ENCODE measurements at places on chromosomes 3 and 15.

DNA sequence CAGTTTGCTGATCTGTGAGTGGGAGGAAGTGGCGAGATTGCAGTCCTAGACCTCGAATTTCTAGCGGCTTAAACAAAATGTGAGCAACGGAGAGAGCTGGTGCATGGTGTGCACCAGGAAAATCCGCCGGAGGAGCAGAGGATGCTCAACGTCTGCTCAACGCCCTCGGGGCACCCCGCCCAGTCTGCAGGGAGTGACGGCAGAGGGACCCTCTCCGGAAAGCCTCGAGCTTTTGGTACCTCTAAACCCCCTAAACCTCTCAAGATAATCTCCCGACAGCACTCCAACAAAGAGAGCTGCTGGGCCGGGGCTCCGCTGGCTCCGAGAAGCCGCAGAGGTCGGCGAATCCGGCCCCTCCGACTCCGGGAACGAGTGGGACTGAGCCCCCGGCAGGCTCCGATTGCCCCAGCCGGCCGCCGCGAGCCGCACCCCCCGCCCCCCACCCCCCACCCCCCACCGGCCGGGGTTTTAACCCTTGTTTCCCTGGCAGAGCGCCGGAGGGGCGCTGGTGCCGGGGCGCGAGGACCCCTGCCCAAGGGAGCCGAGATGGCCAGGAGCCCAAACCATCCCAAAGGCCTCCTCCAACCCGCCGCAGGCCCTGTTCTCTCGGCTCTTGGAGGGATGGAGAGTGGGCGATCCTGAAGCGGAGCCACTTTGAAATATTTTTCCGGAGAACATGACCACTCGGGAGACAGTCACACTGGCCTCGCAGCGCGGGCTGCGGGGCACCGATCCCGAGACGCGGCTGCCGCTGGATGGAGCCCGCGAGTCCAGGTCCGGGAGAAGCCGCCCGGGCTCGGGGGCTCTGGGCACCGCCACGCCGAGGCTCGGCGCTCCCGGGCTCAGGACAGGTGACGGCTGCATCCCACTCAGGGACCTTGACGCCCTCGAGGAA, 1.5 kb downstream of the MEGF11 start:
- no peak for DNase-seq

DNA sequence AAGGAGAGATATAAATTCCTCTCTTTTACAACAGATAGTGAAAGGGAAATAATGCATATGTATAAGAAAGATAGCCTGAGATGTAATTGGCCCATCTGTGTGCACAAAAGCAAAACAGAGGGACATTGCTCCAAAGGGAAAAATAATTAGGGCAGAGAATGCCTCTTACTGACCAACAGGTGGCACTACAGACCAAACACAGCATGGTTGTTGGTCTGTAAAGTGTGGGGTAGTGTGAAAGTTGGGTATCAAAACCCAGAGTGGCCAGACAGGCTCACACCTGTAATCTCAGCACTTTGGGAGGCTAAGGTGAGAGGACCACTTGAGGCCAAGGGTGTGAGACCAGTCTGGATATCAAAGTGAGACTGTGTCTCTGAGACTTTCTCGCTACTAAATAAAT, 4.5 kb upstream of the TLNRD1 start:
- no peak for DNase-seq

DNA sequence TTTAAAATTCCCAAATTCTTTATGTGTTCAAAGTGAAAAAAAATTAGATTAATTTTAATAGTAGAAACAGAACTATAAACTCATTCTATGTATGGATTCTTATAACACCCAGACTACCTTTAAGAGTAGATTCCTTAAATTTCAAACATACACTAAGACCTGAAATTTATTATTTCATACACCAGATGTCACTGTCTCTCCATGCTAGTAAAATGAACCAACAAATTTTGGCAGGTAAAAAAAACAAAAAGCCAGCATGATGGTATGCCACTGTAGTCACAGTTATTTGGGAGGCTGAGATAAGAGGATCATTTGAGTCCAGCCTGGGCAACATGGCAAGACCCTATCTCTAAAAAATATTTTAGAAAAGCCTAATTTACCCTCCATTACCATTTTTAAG, 461.3 kb upstream of the NAALADL2 start:
- no peak for DNase-seq

GRCh38 chr3:116445311-116445841, at the start of gene LSAMP:
Gene LSAMP (minus strand): TSS chr3:116445487.
- no peak for DNase-seq

DNA sequence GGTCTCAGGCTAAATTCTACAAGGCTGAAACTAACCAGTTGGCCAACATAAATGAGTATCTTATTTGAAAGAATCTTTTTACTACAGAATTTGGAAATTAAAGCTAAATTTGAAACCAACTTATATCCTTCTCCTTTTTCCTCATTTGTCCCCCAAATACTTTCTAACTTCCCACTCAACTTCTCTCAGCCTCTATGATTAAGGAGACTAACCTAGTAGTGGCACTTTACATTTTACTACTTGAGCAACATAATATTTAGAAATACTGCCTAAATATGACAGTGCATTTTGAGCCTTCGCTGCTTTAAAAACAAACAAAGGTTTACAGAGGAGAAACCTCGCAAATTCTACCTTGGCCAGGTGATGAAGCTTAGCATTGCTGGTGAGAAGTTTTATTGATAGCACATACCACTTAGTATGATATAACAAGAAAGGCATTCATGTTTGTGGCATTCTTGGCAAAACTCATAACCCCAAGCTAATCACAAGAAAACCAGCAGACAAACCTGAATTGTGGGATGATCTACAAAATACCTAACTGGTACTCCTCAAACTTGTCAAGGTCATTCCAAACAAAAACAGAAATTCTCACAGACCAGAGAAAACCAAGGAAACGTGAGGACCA, 432.1 kb upstream of the CFAP20DC start:
- no peak for DNase-seq

DNA sequence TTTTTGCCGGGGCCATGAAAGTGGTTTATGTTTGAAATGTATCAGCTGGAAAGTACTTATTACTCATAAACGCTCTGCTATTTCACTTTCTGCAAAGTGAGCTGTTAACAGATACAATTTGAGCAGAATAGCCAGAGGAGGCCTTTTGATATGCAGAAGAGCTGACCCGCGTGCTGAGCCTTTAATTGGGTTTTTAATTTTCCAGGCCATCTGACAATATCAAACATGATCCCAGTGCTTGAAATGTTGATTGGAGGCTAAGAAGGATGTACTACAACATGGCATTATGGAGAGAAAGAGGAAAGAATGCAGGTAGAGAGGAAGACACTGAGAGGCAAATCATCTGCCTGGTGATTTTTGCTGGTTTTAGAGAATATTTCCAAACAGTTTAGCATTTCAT, 261.3 kb upstream of the MEIS2 start:
- DNase-seq = no peak

DNA sequence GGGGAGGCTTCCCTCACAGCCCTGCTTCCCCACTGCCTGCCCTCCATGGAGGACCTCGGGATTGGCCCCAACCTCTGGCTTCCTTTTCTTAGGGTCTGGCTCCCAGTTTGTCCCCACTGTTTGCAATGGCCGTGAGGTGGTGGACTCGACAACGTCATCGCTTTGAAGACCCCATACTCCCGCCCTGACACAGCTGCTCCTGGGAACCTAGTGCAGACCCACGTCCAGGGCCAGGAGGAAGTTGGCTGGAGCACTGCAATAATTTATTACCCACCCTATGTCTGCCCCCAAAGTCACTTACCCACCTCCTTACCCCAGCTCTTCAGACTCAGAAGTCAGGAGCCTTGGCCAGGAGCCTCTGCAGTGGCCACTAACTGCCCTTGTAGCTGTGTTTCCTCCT, 11.1 kb downstream of the GRM2 start:
- DNase-seq = no peak

- DNase-seq = no peak
Measured at GRCh38 chr15:39095218-39095879, 485.5 kb upstream of the THBS1 start.

DNA sequence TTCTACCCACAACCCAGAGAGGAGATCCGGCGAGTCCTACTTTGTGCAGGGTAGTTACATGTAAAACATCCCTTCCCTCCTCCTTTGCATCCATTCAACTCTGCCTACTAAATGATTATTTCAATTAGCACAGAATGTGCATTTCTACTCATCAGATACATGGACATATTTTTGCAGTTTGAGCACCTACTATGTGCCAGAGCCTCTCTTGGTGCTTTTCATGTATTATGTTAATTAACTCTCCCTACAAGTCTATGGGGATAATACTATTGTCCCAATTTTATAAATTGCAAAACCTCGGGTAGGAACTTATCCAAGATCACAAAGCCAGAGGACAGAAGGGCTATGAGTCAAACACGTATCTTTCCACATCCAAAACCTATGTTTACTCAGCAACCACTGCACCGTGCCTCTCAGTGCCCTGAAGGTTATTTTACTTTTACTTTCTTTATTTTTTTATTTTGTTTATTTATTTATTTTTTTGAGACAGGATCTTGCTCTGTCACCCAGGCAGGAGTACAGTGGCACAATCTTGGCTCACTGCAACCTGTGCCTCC, 432.8 kb downstream of the MAGI1 start:
- no peak for DNase-seq

DNA sequence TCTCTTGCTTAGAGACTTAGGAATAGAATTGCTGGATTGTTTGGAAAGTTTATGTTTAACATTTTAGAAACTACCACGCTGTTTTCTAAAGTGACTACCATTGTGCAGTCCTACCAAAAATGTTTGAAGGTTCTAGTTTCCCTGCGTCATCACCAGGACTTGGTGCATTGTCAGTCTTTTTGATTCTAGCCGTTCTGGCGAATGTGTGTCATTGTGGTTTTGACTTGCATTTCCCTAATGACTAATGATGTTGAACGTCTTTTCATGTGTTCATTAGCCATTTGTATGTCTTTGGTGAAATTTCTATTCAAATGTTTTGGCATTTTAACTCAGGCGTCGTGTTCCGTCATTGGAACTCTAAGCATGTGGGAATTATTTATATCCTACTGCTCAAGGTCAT, 58.0 kb downstream of the CHD2 start:
- peak; percentile 20 for DNase-seq

DNA sequence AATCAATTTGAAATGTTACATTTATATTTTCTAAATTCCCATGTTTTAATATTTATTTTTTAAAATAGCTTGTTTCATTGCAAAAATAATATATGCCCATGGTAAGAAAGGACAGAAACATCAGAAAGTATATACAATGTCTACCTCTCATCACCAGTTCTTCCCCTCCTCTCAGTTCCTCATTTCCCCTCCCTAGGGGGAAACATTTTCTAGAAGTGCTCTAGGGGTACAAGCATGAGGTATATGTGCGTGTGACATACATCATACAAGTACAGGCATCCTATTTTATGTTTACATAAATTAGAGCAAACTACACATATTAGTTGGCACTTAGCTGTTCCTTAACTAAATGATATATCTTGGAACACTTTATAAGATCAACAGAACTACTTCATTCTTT, 189.3 kb upstream of the VEPH1 start:
- no peak for DNase-seq

- DNase-seq = no peak
Measured at GRCh38 chr3:27479806-27480543, 4.2 kb downstream of the SLC4A7 start.

GRCh38 chr15:95076678-95076990, 845.3 kb downstream of the MCTP2 start:
- no peak for DNase-seq

DNA sequence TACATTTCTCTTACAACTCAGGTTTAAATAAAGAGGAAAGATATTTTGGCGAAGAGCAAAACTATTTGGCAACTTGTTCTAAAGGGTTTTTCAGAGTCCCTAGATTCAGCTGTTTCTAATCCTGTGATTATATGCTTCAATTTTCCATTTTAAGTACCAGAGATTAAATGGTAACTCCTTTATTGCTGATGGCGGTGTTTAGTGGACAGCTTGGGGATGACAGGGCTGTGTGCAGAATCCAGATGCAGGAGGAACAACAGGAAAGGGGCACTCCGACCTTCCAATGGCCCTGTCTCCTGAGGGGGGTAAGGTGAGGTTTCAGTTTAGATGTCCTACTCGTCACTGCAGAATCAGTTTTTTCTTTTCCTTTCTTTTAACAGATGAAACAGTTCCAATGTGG, 405.0 kb downstream of the PDCD6IP start:
- DNase-seq = no peak

DNA sequence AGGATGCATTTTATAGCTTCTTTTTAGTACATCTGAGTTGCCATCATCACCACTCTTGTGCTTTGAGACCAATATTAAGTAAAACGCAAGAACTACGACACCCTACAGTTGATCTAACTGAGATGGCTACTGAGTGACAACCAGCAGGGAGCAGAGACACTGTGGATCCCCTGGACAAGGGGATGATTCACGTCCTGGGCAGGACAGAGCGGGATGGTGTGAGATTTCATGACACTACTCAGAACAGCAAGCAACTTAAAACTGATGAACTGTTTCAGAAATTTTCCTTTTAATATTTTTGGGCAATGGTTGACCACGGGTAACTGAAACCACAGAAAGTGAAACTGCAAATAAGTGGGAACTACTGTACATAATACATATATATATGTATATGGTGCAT, 299.2 kb downstream of the ADAMTS17 start:
- DNase-seq = no peak
